ENCODE measurements at places on chromosomes 16 and 17.

DNA sequence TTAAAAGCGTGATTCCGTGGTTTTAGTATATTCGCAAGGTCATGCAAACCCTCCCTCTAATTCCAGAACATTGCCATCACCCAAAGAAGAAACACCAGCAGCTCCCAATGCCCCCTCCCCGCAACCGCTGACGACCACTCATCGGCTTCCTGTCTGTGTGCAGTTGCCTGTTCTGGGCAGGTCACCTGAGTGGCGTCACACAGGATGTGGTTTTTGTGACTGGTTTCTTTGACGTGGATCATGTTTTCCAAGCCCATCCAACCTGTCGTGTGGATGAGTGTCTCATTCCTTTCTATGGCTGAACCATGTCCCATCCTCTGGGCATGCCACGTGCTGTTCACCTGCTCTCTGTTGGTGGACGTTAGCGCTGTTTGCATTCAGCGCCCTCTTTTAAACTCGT is 8.2 kb upstream of the ATP2C2 start:
- DNase-seq: peak; percentile 5

DNA sequence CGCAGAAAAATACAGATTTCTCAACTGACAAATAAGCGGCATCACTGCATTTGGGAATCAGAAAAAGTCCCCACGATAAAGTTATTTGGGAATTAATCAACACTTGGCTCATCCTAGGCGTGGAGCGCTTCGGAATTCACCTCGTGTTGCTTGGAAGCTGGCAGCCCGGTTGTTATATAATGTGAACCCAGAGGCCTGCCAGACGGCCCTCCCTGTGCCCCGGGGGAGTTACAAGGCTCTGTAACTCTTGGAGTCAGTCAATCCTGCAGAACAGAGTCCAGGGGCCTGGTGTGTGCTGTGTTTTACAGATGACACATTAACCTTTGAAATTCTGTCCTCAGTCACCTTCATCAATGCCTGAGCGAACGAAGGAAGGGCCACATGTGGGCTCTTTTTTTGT is 111.1 kb downstream of the PITPNC1 start:
- DNase-seq: no peak

DNA sequence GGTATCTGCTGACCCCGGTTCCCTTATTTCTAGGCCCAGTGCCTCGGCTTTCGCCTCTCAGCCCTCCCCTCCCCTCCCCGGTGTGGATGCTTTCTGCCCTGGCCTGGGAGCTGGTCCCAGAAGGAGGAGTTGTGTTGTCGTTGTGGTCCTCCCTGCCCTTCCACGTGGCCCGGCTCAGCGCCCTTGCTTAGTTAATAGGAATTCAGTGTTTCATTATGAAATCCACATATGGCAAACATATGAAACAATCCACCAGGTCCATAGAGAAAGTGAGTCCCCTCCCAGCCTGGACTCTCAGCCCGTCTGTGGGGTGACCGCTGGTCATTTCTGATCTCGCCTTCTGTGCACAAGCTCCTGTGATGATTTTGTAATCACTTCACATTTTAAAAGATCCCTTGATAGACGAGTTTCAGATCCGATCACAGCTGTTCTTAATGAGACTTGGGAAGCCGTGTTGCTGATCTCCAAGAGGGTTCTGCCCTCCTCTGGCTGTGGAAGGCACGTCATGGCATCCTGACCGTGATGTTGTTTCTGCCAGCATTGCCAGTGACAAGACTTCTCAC is 112.1 kb downstream of the BANP start:
- no peak for DNase-seq

DNA sequence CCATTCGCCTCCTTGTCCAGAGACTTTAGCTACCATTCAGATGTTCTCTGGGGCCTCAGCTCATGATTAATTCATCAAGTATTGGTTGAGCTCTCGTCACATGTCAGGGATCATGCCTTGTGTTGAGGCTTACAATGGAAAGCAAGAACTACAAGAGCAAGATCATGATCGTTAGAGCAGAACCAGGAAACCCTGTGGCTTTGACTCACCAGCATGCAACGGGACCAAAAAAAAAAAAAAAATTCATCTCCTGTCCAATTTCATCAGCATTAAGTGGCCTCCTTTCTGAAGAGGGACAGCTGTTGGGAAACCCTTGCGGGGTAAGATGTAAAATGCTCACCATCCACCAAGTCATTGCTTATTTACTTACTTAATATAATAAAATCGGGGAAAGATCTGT is 12.1 kb upstream of the USP10 start:
- DNase-seq: no peak

GRCh38 chr17:72560303-72561247 is 439.8 kb downstream of the SOX9 start:
- peak; percentile 3 for DNase-seq
